ENCODE measurements at places on chromosomes 6 and 20.

DNA sequence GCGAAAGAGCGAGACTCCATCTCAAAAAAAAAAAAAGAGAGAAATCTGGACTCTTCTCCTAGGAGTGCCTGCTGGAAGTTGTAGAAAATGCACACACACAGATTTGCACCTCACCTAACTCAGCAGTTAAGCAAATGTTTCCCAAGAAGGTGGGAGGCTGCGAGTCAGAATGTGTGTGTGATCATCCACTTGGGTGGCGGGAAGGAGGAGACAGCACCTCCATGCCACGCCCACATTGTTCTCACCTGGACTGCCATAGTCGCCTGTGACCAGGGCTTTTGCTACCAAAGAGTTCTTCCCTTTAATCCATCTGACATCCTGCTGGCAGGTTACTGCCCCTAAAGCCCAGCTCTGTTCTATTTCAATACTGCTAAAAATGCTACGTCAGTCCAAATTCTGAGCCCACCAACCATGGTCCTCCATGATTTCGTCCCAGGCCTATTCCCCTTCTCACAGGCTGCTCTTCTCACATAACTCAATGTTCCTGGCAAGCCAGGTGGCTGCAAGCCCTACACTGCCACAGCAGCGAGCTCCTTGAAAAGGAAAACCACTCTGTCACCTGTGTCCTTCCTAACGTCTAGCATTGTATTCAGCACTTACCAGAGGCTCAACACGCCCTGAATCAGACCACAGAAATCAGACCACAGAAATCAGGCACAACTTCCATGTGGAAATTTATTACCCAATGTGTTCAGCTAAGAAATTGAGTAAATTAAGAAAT is 77.5 kb downstream of the PSMG4 start:
- DNase-seq: no peak

GRCh38 chr20:17650301-17651128 is 31.5 kb downstream of the RRBP1 start:
- no peak for DNase-seq

DNA sequence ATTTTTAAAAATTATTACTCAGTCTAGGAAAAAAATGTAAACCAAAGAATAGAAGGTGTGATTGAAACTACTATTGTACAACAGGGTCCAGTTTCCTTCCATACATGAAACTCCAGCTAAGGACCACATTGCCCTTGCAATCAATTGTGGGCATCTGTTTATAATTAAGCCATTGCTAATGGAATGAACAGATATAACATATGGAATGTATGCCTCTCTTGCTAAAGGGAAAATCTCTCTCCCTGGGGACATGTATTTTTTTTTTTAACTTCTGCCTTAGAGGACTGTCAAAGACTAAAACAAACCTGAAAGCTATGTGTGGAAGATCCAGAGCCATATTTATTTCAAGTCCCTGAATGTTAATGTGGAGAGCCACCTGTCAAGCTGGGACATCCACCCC is 336.8 kb upstream of the MANEA start:
- DNase-seq: no peak

GRCh38 chr6:66995669-66996068 is 1288.6 kb upstream of the EYS start:
- DNase-seq: no peak

- DNase-seq: no peak
Measured at GRCh38 chr6:114042267-114043016, 71.5 kb upstream of the HDAC2 start.

GRCh38 chr6:154196333-154196885 is 157.4 kb downstream of the OPRM1 start:
- no peak for DNase-seq

- DNase-seq: no peak
Measured at GRCh38 chr6:163341224-163342061, 73.1 kb upstream of the QKI start.

- no peak for DNase-seq
Measured at GRCh38 chr20:61041481-61041880, 210.6 kb upstream of the CDH4 start.

DNA sequence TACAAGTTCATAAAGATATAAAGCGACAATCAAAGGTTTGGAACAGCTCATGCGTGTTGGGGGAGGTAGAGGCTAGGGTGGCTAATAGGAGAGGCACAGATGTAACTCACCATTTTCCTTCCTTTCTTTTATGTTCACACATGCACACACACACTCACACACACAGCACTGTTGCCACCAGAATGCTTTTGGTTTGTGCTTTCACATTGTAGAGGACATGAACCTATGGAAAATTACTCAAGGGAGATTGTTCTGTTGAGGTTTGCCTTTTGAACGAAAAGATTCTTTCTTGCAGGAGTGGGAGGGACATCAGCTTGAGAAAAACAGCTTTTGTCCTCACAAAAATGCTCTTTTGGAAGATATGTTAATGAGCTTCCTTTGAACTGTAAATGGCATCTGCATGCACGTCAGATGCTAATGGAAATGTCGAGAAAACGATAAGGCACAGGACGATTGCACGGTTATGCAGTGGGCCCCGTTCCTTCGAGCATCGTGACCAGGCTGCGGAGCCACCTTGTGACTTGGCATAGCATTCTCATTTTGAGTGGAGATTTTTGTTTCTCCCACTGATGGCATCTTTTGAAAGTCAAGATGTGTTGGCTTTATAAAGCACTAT is 724.1 kb downstream of the KIF16B start:
- no peak for DNase-seq

DNA sequence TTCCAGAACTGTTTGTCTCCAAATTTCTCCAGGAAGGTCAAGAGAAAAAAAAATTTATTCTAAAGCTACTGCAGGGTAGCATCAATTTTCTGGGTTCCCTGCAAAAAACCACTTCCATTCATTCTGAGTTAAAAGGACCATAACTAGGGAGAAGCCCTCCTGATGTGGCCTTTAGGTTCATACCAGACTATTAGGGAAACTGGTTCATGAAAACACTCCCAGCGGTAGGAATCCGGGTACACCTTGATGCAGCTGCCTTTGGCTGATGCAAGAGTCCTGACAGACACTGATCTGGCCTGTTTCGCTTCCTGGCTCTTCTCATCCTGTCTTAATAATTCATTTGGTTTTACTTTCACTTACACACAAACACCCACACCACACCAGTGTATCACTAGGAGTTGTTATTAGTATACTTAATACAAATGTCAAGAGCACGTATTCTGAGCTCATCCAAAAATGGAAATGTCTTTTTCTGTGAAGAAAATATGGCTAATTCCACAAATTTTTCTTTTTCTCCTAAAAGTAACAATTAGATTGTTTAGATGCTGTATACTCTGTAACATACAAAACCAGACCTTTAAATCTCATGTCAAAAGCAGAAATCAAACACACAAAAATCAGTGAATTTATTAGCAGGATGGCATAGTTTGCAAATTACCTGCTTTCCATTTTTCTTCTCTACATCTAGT is 38.4 kb upstream of the ARHGAP18 start:
- no peak for DNase-seq
